ENCODE measurements at places on chromosomes 2 and 18.
A peak's percentile ranks its signal among the peaks of the same experiment; 100 is the strongest.

DNA sequence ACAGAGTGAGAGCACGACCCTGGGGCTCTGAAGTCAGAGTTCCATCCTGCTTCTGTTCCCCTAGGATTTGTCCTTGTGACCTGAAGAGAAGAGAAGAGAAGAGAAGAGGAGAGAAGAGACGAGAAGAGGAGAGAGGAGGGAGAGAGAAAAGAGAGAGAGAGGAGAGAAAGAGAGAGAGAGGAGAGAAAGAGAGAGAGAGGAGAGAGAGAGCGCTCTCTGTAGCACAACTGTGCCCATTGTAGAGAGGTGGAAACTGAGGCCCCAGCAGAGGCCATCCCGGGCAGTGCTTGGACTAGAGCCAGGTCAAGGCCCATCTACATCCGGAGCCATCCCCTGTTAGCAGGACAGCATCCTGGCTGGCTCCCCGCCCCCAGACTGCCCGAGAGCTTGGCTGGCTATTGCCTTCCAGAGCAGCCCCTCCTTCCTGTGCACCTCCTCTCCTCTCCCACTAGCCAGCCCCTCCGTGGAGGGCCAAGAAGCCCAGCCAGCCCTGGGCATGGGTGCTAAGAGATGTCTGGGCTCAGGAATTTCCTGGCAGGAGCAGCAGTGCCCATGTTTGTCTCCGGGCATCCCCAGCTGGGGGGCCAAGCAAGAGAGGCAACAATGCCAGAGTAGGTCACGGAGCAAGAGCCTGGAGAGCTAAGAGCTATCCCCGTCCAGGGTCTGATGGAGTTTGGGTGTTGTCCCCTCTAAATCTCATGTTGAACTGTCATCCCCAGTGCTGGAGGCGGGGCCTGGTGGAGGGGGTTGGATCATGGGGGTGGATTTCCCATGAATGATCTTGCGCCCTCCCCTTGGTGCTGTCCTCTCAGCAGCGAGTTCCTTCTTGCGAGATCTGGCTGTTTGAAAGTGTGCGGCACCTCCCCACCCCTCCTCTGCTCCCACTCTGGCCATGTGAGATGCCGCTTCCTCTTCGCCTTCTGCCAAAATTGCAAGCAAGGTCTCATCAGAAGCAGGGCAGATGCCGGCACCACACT, 18.2 kb upstream of the GPR55 start:
- DNase-seq, result no peak

DNA sequence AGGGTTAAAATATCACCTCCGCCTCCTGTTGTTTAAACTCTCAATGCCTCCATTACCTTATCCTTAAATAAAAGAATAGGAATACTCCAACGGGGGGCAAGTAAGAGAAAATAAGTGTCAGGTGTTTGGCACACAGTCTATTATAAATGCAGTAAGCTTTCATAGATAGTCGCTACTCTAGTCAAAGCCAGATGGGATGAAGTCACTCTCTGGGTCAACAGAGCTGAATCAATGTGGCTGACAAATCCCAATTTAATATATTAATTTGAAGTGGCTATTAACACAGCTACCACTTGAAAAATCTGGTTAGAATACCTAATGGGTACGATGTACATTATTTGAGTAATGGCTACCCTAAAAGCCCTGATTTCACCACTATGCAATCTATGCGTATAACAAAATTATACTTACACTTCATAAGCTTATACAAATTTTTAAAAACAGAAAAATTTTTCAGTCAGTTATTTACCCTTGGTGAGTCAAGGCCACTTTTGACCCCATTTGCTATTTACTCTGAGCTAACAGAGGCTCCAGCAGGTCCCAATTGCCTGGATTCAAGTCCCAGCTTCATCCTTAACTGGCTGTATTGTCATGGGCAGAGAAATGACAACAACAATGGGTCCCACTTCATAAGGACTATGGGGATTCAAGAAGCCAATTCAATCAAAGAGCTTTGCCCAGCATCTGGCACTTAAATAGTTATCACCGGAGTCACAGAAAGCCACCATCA, 167.5 kb upstream of the PID1 start:
- no peak for DNase-seq

- DNase-seq, result no peak
Measured at GRCh38 chr2:230134496-230135129, 65.9 kb upstream of the SLC16A14 start.

DNA sequence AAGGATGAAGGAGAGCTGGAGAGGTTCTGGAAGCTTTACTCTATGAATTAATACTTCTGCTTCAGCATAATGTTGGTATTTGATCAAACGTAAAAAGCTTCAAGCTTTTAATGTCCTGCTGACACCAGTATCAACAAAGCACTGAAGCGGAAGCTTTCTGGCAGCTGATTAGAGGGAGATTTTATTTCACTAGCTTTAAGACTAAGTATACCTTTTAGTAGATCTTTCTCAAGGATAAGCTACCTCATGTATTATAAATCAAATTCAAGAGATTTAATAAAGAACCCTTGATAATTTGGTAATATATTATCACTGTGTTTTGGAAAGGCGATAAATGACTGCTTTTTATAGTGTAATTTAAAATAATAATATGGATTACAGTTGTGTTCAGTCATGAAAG, 128.0 kb upstream of the CD302 start:
- no peak for DNase-seq

DNA sequence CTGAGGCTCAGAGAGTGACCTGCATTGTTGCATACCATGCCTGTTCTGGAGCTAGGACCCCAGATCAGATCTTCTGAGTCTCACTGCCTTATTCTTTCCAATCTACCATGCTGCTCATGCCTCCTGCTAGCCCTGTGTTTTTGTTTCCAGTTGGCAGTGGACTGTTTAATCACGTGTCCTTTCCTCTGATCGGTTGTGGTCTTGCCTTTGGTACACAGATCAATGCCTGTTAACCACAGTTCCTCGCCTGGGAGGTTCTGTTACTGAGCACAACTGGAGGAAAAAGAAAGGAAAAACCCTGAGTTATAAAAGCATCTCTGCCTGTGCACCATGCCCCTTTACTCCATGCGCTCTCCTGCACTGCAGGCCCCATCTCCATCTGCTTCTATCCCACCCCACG, 329.1 kb downstream of the SETBP1 start:
- no peak for DNase-seq

DNA sequence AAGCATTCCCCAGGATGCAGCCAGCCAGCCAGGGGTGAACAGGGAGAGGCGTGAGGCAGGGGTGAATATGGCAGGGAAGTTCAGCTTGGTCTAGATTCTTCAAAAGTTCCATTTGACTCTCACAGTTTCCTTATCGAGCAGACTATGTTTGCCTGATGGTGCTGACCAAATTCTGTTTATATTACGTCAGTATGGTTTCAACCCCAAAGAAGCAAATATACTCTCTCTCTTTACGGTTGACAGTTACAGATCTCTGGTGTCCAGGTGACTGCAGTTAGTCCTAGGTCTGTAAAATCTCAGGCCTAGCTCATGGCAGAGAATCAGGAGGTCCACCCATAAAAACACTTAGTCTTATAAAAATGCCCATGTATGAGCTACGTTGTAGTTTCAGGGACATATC, 38.3 kb upstream of the DNMT3A start:
- DNase-seq, result no peak

DNA sequence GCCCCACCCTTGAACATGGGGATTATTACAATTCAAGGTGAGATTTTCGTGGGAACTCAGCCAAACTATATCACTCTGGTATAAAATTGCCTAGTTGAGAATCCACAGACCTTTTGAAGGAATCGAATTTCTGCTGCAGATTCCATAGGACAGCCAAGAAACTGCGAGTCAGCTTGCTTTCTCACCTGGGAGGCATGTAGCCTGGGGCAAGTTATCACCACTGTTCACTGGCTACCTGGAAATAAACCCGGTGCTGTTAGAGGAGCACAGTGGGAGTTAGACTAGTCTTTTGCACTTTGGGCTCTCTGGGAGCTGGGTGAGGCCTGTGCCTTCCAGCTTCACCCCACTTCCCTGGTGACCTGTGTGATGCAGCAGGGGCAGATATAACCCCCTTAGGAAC, 1043.5 kb downstream of the TDRD15 start:
- DNase-seq, result no peak

DNA sequence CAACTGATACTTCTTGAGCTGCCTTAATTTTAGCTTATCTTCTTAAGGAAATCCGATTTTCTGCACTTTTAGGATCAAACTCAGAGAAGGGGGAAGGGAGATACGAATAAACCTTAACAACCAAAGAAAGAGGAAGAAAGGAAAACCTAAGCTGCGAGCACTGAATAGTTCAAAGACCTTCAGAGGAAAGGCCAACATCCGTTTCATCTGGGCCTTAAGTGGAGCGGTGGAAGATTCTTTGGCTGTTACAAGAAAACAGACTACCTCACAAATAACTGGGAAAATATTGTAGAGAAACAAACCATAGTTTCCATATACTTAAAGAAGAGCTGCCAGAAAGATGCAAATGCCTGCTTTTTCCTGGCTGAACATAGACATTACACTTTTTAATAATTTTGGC, 43.6 kb downstream of the VIT start:
- no peak for DNase-seq

DNA sequence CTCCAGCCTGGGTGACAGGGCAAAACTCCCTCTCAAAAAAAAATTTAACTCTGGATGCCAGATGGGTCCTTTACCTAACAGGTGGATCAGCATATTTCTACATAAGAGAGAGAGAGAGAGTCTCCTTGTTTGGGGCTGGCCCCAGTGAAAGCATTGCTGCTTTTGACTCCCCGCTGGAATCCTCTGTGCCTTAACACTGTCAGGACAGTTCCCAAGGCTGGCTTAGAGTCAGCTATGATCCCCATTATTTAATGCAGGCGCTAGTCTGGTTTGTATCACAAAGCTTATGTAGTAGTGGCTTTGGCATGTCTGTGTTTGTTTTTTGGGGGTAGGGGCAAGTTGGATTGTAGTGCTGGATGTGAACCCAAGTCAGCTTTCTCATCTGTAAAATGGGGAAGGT, 9.4 kb downstream of the INPP4A start:
- DNase-seq, result no peak

GRCh38 chr18:13585379-13586153, 140.8 kb downstream of the FAM210A start:
- DNase-seq, result no peak

GRCh38 chr2:198639580-198639979, 818.2 kb downstream of the SATB2 start:
- DNase-seq, result no peak

DNA sequence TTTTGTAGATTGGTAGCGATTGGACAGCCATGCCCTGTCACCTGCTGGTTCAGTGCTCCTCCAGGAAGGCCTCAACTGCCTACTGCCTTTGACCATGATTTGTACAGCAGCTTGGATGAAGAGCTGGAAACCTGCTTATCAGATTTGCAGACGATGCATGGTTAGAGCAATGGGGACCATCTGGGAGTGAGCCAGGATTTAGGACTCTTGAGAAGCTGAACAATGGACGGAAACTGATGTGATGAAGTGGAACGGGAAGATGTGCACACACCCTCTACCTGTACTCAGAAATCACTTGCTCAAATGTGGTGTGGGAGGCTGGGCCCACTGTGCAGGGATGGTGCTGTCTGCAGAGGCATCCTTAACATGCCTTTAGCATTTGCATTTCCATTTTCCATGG, 57.2 kb downstream of the NCK2 start:
- DNase-seq, result no peak

DNA sequence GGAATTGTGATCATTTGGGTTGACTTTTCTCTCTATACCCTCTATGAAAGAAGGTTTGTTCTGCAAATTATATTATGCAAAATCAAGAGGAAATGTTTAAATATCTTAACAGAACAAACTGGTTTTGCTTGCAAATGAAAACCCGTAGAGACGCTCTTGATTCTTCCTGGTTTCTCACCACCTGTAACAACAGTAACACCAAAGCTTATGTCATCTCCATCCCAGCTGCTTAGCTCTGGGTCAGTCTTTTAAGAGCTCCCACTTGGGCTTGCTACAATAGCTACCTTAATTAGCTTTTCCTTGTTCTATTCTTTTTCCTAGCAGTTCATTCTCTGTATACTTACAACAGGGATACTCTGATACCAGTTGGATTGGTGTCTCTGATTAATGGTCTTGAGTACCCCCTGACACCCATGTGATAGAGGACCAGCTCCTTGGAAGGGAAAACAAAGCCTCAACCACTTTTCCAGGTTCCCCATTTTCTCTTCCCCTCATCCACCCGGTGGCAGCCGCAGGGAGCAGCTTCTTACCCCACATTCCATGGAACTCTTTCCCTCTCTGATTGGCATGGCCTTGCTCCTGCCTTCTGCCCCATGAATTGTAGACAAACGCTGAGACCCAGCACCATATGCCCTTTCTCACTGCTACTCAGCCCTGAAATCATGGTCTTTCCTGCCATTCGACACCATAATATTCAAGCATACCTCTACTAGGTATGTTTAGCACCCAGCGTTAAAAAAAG, 27.7 kb downstream of the TMEM182 start:
- DNase-seq, result no peak

- no peak for DNase-seq
Measured at GRCh38 chr18:25962919-25963318, 127.5 kb downstream of the SS18 start.

GRCh38 chr2:85522090-85522647, 16.8 kb upstream of the MAT2A start:
- DNase-seq, result no peak

DNA sequence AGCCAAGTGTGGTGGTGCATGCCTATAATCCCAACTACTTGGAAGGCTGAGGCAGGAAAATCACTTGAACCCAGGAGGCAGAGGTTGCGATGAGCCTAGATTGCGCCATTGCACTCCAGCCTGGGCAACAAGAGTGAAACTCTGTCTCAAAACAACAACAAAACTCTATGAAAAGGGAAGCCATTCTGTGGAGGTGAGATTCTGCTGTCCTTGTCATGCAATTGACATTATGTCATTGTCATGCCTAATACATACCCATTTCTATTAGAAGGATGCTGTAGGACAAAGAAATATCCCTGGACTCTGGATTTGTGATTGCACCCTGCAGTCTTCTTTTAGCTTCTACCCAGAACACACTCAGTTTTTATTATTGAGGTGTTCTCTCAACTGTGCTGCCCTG, 8.6 kb downstream of the RASGRP3 start:
- DNase-seq, result no peak

GRCh38 chr2:210481601-210482175, 5.1 kb upstream of the LANCL1 start:
- DNase-seq, result no peak

GRCh38 chr18:57466745-57467409, 31.7 kb downstream of the ONECUT2 start:
- DNase-seq, result no peak

DNA sequence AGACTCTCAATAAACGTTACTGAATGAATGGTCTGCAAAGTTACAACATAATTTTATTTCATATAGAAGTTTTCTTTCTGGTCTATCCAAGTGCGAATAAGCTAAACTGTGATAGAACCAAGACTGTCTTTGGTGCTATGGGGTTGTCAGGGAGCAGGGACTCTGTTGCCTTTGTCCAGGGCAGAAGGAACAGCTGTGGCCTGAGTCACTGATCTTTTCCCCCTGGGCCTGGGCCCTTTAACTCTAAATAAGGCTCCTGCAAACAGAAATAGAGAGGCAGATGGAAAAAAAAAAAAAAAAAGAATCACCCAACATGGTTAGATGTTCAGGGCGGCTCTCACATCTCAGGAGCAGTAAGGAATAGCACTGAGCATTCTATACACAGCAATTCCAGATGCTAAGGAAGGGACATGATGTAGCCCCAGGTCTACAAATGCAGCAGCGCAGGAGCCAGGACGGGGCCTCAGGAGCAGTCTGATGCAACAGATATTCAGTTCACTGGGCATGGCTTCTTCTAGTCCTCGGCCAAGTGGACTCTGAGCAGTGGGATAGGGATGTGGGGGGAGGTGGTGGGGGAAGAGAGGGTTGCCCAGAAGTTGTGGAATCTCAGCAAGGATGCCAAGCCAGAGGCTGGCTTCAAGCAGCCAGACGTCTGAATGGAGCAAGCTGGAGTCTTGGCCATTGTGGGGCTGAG, 247.1 kb upstream of the SIX2 start:
- DNase-seq, result peak; percentile 26

Measured in anterior cingulate cortex (tissue), 58 donors.